ENCODE measurements at places on chromosomes 3 and 15.

DNA sequence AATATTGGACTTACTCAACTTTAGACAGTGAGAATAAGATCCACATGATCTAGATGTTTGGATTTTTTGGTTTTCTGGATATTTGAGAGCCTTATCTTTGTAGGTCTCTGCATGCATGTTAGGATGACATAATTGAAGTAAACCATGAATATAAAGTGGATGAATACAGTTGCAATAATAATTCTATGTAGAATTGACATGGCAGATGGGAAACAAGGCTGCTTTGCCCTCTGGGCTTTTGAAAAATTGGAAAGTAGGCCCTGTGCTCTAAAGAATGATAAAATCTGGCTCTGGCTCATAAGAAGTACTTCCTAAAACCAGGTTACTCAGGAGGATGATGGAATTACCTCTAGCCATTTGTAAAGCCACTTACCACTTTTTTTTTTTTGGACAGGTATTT lies 86.9 kb downstream of the ZNF609 start:
- no peak for DNase-seq

GRCh38 chr3:106619-107018 lies 89.9 kb upstream of the CHL1 start:
- no peak for DNase-seq

GRCh38 chr3:20511863-20512505 lies 326.0 kb upstream of the SGO1 start:
- DNase-seq = peak; percentile 26

DNA sequence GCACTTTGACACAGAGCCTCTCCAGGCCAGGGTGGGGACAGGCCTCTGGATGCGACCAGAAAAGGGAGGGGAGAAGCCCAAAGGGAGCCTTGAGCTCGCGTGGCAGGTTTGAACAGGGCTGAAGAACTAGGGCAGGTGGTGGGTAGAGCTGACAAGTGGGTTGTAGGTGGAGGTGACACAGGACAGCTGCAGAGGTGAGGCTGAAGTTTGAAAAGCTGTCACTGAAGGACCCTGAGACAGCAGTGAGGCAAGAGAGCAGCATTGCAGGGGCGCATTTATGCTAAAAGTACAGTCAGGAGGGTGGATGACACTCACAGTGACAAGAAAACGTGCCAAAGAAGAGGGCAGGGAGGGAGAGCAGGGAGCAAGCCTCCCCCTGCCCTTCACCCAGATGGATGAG lies 21.8 kb upstream of the EPB42 start:
- no peak for DNase-seq

- DNase-seq = no peak
These were observed 133.8 kb downstream of the RBMS3 start for GRCh38 chr3:29414468-29415224.

DNA sequence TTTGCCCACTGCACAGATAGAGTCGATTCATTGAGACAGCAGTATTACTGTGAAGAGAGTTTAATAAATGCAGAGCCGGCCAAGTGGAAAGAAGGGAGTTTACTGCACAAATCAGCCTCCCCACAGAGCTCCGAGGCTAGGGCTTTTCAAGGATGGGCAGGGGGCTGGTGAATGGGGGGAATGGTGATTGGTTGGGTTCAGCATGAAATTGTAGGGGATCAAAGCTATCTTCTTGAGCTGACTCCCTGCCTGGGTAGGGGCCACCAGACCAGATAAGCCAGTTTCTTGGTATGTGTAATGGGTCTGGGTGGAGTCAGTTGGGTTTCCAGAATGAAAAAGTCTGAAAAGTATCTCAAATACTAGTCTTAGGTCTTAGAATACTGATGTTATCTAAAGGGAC lies 66.6 kb downstream of the SYNPR start:
- DNase-seq = no peak

- DNase-seq = no peak
These were observed 12.9 kb downstream of the NR2F2 start for GRCh38 chr15:96343113-96344059.

DNA sequence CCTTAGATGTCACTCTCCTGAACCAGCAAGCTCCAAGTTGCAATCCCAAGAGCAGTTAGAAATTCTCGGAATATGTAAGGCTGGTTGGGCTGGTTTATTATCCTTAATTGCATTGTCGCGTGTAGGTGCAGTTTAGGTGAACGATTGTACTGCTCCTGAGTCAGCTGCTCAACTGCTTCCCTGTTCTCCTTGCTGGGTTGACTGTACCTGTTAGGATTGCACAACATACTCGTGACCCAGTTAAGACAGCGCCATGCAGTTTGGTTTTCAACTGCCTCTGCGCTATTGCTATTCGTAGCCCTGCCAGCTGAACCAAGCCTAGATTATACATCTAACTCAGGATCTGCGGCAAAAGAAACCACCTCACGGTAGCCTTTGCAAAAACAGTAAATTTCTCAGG lies 41.0 kb downstream of the BCL2L10 start:
- no peak for DNase-seq

DNA sequence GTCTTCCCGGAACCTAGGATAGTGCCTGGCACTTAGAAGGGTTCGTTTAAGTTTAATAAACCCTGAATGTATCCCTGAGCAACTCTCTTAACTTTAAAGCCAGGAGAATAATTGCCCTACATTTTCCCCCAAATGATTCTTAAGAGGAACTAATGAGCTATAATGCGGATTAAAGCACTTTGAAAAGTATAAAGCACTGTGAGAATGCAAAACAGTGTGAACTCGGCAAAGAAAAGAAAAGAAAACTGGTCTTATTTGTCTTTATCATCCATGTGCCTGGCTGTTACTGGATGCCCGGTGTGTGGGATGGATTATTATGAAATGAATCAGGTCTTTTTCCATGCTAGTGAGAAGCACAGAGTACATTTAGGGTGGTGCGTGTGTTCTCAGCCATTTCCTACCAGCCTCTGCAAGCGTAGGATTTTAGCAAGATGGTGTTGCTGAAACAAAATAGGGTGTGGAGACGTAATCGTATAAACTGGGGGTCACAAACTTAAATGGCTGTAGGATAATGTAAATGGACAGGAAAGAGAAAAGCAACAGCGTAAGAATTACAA lies 983 bp downstream of the KBTBD12 start:
- DNase-seq = no peak

DNA sequence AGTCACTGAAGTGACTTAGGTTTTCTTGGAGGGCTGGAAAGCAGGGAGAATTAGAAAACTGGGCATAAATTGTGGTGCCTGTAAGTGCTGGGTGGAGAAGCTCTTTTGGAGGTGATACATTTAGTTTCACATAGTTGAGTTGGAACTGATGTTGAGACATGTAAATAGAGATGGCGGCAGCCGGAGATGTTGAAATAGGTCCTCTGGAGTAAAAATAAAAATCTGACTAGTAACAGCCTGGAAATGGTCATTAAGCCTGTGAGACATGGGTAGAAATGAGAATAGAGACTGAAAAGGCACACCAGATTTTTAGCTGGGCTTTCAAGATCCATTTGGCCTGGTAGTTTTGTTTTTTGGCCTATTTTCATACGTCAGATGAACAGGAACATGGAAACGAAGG lies 2.9 kb upstream of the NIT2 start:
- no peak for DNase-seq

DNA sequence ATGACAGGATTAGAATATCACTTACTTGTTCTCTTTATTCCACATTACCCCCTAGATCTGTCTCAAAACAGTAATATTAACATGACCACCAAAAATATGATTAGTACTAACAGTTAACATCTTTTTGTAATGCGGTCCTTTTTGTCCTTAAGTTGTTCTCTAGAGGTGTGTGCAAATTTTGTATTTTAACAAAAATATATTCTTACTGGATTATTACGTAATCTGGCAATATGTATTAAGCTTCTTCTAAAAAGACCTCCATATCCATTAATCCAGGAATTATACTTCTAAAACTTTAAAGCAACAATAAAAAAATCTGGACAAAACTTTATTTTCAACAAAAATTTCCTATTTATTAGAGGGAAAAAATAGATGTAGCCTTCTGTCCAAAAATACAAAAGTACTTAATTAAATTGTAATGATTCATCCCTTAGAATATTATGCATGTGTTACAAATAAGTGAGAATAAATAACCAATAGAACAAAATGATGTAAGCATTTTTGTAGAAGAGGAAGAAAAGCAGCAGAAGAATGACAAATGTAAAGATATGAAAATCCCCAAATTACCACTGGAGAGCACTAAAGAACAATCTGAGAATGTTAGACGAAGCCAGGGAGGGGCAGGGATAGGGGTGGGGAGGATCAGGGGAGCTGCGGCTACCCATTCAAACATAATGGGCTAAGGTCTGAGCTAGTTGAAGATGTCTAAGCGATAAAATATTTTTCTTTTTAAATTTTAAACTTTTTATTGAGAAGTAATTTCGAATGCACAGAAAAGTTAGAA lies 945.6 kb downstream of the MCTP2 start:
- no peak for DNase-seq

DNA sequence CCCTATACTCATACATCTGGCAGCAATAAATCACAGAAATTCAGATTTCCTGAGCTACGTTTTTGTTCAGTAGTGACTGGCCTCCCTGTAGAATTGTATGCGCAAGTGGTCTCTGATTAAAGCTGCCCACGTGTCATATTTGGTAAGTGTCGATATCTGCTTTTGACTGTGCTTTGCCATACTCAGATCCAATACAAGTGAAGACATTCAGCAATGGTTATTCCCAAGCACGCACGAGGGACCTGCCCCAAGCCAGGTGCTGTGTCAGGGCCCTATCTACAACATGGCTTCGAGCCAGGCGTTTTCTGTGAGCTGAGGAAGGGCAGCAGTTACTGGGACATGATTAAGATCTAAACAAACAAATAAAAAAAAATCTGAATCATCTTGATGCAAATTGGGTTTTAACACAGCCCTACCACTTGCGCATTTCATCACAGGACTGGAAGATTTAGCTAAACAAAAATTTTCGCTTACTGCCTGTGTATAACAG lies 47.2 kb upstream of the ICE2 start:
- no peak for DNase-seq

GRCh38 chr3:159881208-159881607 lies 107.4 kb upstream of the IL12A start:
- no peak for DNase-seq

- DNase-seq = no peak
These were observed 18.4 kb upstream of the INSYN1 start for GRCh38 chr15:73771385-73772045.
